ENCODE measurements at places on chromosomes 6 and 20. TPM values are rescaled to one million over a fixed set of nuclear protein-coding genes. Genes with fewer than 3 reads are reported as not detected.

The ZFAND3 gene
- total RNA-seq = 30.9 TPM

The TSBP1 gene
- total RNA-seq = not detected

The BMP7 gene
- not detected for total RNA-seq

The SMPD2 gene
- total RNA-seq = 16.3 TPM

The SDCBP2 gene
- 2.6 TPM for total RNA-seq

The SSTR4 gene
- total RNA-seq = not detected

The CDH4 gene
- 0.07 TPM for total RNA-seq

The PRR18 gene
- not detected for total RNA-seq

The C6orf52 gene
- 0.94 TPM for total RNA-seq

The MAFB gene
- 0.12 TPM for total RNA-seq

The MAS1 gene
- total RNA-seq = not detected

The EPPIN gene
- total RNA-seq = not detected

The ADAT2 gene
- total RNA-seq = 22.9 TPM

The LTB gene
- total RNA-seq = 1,452 TPM

The ALDH8A1 gene
- total RNA-seq = 0.24 TPM

The SLC35D3 gene
- total RNA-seq = not detected
